Activated B cell treated with CpG ODN at 0.5 μM for 24 hours (primary cell): ENCODE measurements at places on chromosomes 7 and 10.

DNA sequence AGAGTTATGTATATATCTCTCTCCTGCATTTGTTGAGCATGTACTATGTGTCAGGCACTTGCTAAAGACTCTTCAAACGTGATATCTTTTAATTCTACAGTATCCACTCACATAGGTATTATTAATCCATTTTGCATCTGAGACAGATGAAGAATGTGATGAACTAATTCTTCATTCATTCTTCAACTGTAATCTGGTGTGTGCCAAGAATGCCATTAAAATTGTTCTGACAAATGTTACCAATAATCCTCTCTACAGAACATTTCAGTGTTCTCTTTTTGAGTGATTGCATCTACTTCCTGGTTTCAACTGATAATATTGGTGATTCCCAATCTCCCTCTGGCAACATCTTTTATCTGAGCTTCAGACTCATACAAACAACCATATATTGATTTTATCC, 18.0 kb upstream of the INHBA start:
- no peak for DNase-seq

DNA sequence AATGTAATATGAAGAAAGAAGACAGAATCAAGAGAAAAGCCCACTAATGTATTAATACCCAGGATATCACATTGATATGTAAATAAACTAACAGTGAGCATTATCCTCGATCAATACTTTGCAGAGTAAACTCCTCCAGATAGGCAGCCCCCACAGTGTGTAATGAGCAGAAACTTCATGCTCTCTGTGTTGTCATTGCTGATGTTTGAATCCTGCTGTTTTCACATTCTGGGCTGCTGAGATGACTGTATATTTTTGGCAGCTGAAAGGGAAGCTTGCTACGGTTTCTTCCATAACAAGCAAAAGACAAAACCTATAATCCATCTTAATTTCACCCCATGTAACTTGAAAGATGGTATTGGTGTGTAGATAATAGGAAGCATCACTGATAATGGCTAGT, 15.3 kb upstream of the THSD7A start:
- no peak for DNase-seq

- DNase-seq: no peak
Measured at GRCh38 chr10:4622384-4622783, 203.6 kb upstream of the AKR1E2 start.

DNA sequence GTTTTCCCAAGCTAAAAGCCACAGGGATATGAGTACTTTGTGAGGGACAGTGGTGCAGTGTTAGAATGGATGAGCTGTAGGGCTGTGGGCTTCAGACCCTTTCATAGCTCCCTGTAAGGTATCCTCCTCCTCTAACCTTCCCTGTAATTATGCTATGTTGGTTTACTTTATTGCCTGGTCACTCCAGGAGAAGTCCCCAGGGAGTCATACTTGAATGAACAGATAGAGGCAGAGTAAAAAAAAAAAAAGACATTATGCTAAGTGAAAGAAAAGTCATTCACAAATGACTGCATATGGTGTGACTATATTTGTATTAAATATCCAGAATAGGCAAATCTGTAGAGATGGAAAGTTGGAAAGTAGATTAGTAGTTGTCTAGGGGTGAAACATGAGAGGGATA, 434.4 kb downstream of the AUTS2 start:
- no peak for DNase-seq

DNA sequence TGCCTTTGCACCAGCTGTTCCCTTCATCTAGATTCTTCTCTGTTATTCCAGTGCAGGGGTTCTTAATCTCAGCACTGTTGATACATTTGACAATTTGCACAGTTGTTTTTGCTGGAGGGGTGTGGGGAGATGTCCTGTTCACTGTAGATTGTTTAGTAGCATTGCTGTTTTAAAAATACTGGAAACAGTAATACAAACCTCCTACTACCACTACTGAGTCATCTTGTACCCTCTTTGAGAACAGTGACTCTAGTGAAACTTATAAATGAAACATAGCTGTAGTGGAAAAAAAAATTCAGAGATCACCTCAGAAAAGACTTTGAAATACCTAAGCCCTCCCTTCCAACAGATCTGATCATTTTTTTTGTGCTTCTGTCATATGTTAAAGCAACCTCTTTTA, 154.8 kb upstream of the TMEM196 start:
- DNase-seq: no peak

DNA sequence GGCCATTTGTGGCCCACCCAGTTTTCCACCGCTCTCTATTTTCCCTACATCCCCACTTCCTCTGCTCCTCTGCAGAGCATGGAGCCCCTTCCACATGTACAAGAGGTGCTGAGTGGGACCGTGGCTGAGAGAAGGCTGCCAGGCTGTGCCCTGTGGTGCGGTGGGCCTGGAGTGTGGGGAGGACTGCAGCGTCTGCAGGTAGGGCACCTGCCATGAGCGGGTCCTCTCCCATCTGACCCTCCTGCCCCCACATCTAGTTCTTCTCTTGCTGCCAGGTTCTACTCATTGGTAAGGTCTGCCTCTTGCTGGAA, 145.6 kb upstream of the FAM20C start:
- no peak for DNase-seq

GRCh38 chr10:101014230-101014884, 14.7 kb downstream of the LZTS2 start:
- peak; percentile 70 for DNase-seq
